ENCODE measurements at places on chromosomes 6 and 20.

DNA sequence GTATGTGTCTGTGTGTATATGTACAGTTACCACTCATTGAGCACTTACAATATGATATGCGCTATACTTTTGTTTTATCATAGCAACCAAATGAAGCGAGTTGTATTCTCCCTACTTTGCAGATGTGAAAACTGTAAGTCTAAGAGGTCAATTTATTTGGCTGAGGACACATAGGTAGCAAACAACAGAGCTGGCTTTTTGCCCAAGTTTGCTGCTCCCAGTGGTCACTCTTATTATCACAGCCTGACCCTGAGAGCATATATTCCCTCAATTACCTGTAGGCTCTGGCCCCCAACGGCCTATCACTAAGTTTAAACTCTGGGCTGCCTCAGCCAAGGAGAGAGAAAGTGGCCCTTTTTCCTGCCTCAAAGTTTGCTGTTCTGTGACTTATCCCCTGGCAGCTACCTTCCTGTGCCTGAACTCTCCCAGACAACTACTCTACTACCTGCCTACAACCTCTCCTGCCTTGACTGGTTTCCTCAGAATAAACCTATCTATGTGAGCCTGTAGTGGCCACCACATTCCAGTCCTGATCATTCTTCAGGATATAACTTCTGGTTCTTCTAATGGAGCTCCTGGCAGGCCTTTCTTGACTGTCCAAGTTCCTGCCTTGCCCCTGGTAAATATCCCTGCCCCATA, 221.8 kb downstream of the FRK start:
- DNase-seq = peak; percentile 14

- no peak for DNase-seq
Observed at GRCh38 chr6:75427329-75427728, 66.3 kb downstream of the FILIP1 start.

GRCh38 chr6:101578306-101578705, 184.8 kb downstream of the GRIK2 start:
- no peak for DNase-seq

DNA sequence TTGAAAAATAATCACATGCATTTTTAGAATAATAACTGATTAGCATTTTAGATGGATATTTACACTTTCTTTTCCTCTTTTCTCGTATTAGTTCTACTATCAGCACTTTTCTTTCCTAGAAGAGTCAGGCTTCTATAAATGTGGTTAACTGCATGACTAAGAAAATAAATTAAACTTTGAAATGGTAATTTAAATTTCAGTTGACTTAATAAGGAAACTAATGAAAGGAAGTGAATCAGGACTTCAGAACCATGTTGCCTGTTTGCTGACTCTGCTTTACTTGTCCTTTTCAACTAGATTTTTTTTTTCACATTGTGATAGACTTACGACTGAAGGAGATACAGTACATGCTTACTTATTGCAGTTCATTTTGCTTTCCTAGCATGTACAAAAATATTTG, 1258.2 kb upstream of the EYS start:
- no peak for DNase-seq

GRCh38 chr20:17636523-17637412, 45.3 kb downstream of the RRBP1 start:
- no peak for DNase-seq

GRCh38 chr6:91911945-91912344, 1325.1 kb upstream of the MAP3K7 start:
- DNase-seq = no peak

- no peak for DNase-seq
Observed at GRCh38 chr6:112049026-112049799, 4.7 kb upstream of the CCN6 start.

GRCh38 chr6:169225887-169226286, 27.8 kb downstream of the THBS2 start:
- DNase-seq = no peak

DNA sequence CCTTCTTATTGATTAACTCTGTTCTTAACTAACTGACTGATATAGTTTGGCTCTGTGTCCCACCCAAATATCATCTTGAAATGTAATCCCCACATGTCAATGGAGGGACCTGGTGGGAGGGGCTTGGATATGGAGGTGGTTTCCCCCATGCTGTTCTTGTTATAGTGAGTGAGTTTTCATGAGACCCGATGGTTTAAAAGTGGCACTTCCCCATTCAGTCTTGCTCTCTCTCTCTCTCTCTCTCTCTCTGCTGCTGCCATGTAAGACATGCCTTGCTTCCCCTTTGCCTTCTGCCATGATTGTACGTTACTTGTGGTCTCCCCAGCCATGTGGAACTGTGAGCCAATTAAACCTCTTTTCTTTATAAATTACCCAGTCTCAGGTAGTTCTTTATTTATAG, 81.8 kb upstream of the SPACA1 start:
- DNase-seq = no peak

DNA sequence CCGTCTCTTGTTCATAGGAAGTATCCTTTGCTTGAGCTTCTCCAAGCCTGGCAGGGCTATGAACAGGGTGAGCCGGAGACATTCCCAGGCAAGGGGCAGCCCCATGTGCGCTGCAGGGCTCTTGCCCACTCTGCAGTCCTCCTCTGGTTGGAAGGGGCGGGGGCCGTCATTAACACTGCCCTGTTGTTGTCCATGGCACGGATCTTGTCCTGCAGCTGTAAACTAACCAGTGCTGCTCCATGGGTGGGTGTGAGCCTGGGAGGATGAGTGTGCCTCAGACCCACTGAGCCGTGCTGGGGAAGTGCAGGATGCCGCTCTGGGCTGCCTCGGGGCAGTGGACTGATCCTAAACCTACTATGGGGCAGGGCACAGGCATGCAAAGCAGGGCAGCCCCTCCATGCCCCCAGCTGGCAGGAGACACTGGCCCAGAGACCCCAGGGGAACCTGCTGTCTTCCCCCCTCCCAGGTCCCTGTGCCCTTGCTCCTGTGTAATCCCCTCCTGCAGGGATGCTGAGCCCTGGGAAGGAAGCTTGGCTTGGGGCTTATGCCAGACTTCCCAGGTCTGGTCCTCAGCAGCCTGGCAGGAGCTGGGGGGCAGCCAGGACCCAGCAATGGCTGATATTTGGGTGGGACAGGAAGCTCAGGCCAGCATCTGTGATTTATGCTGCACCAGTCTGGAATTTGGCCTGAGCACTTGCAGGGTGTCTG, 8.5 kb downstream of the EBF4 start:
- DNase-seq = no peak

DNA sequence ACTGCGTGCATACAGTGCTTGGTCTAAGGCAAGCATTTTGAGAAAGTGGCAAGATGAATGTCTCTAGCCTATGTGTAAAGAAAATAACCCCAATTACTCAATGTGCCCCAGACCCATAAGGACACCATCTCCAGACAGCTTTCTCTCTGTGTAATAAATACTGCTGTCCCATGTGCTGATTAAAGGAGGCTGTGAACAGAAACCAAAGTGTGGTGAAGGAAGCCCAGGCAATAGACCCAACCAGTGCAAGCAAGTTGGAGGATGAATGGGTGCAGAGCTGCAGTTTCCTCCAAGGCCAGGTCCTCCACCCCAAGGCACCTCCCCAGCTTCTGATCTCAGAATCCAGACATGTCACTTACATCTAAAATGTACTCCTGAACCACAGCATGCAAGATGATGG, 60.6 kb downstream of the TRAM2 start:
- no peak for DNase-seq

Data from transverse colon (tissue), 4 donors.